ENCODE measurements at places on chromosomes 1 and 21.

DNA sequence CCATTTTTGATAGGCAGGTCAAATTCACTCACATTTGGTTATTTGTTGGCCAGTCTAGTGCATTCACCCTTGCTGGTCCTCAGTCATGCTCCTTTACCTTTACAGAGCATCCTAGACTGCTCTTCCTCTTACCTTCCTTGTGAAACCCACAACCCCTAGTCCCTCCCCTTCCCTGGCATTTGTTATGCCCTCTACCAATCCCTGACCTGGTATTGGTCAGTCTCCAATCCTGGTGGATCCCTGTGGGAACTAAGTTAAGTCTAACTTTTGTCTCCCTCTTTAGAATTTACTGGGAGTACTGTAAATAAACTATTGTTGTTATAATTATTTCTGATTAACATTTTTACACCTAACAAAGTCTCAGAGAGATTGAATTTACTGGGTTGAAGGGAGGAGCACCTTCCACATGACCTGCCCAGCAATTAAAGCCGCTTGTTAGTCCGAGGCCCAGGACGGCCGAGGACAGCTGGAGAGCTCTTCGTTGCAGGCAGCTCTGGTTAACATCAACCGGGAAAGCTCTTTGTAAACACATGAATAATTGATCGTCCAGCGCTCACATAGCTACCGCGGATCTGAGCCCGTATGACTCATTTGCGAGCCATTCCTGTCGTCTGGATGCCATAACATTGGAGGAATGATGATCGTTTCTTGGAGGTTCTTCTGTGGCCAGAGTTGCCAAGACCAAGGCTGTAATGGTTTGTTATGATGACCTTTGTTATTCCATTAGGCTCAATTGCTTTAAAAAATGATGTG, 31.9 kb downstream of the MTARC1 start:
- no peak for DNase-seq

DNA sequence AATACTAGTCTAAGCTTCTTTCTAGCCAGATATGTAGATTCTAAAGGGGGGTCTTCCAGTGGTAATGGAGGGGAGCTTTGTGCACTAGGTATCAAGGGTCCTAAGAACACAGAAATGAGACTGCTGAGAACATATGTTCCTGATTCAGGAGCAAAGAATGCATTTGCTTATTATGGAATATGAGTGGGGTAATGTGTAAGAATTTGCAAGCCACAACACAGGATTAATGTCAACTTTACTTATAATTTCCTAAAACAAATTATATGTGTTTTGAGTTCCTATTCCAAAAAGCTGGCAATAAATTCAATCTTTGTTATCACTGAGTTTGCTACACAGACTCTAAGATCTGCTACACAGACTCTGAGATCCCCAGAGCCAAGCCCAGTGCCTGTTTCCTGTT, 357.0 kb upstream of the PTBP2 start:
- no peak for DNase-seq

DNA sequence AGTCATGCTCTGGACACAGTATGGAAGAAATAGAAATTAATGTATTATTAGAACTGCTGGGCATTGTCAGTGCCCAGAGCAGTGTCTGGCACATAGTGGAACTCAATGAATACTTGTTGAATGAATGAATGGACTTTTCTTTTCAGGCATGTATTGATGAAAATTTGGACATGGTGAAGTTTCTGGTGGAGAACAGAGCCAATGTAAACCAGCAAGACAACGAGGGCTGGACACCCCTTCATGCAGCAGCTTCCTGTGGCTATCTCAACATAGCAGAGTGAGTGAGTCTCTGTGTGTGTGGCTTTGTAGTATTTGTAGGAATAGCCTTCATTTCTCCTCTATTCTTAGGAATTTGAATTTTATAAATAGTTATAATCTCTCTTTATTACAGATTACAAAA, 68.1 kb downstream of the PPP1R12B start:
- peak; percentile 27 for DNase-seq

DNA sequence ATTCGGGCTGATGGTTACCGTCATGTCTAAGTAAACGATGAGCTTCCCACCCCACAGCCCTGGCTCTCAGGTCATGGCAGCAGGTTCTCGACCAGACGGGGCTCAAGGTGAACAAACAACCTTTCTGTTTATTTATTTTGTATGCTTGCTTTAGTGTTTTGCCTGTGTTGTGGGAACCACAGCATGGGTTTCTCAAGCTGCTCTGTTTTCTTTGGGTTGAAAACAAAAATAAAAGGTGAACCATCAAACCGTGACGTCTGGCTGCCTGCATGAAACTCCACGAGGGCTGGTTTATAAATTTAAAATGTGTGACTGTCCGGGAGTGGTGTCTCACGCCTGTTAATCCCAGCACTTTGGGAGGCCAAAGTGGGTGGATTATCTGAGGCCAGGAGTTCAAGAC, 28.0 kb downstream of the TMEM51 start:
- DNase-seq, result no peak

DNA sequence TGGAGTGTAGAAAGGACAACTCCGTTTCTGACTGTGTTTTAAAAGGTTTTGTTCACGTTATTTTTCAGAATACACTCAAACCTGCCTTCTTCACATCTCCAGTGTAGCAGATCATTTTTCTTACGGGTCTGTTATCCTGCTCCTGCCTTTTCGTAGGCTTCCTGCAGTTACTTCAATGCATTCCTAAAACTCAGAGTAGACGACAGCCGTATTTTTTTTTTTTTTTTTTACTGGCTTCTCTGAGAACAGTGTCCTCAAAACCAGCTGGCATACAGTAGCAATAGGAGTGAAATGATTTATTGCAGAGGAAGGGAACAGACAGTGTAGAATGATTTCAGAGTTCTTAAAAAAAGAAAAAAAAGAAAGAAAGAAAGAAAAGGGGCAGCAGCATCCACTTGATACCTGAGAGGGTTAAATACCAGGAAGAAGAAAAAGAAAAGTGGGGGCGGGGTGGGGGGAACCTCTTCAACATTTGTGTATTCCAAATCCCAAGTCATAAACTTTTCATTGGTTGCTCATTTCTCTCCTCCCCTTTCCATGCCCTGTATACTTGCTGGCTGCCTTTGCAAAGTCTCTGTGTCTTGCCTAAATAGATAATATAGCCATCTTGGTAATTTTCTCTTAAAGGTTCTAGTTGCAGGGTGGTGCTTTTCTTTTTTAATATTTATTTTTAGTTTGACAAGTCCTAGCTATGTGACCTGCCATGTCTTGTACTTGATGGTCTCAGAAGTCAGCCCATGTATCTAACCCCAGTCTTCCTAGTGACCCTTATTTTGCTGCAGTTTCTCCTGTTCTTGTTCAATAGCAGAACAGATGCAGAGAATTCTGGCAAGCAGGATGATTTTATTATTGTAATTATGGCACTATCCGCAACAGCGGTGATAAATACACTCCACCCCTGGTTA, 2.8 kb downstream of the TGFB2 start:
- no peak for DNase-seq

GRCh38 chr1:62991152-62991551, 207.2 kb downstream of the ATG4C start:
- no peak for DNase-seq

GRCh38 chr21:37983336-37984095, 67.3 kb upstream of the KCNJ6 start:
- no peak for DNase-seq

GRCh38 chr1:235980976-235981375, 83.9 kb downstream of the NID1 start:
- no peak for DNase-seq

GRCh38 chr1:109502364-109502851, 7.1 kb downstream of the AMIGO1 start:
- DNase-seq, result no peak

All from hippocampal formation (tissue), 2 donors.